Stimulated activated CD4-positive, alpha-beta T cell treated with anti-CD3 and anti-CD28 coated beads, TNF-alpha, amount 100 ng/mL, for 1 hour (primary cell): ENCODE measurements at places on chromosomes 7 and 10.
A peak's percentile ranks its signal among the peaks of the same experiment; 100 is the strongest.

- no peak for DNase-seq
These were observed 47.8 kb downstream of the SLC35G1 start for GRCh38 chr10:93941606-93942005.

DNA sequence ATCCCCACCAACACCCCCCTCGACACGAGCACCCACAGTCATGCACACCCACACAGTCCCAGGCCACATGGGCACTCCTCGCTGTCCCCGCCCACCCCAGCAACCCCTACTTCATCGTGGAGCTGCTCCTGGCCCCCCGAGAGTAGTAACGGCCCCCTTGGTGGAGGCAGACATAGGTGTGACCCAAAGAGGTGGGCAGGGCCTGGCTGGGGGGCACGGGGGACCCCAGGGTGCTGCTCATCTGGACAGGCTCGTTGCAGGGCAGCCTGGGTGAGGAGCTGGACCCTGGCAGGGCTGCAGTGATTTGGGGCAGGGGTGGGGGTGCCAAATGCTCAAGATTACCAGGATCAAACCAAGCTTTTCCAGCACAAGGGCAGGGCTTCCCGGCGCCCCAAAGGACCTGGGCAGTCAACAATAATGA lies 42.4 kb upstream of the ZMIZ1 start:
- DNase-seq = no peak

DNA sequence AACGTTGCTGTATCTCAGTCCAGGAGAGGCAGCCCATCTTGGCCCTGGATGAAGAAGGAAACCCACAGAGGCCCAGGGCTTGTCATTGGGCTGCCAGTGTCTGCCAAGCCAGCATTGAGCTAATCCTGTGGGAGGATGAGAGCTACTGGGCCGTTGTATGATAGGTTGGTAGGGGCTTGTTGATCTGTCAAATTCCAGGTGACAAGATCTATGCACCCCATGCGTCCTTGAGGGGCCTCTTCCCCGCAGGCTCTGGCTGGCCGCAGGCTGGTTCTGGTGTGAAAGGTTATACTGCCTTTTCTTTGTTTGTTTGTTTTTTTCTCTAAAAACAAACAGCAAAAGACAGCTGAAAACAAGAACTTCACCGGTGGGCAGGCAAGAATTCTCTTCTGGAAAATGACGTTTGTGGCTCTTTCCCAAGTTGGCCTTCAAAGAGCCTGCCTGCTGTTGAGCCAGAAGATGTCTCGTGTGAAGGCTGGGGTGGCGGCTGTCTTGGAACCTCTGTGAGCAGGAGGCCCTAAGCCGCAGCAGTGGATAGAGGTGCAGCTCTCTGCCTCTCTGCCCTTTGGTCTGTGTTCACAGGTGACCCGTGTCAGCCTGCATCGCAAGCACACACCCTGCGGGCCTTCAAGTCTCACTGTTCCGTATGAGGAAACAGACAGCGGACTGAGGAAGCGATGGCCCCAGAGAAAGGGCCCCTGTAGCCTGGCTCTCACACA lies 23.3 kb downstream of the CYP17A1 start:
- no peak for DNase-seq

DNA sequence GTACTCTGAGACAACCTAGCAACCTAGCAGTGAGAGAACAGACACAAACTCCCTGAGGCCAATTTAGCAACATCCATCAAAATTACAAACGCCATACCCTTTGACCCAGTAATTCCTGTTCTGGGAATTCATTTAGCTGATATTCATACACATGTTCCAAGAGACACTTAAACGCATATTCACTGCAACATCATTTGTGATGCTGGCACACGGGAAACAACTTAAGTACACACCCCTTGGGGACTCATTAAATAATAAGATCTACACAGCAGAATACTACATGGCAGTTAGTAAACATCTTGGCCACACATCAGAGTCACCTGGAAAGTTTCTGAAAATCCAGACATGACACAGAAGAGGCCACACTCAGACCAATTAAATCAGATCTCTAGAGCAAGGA lies 17.6 kb downstream of the NUDCD3 start:
- DNase-seq = no peak

DNA sequence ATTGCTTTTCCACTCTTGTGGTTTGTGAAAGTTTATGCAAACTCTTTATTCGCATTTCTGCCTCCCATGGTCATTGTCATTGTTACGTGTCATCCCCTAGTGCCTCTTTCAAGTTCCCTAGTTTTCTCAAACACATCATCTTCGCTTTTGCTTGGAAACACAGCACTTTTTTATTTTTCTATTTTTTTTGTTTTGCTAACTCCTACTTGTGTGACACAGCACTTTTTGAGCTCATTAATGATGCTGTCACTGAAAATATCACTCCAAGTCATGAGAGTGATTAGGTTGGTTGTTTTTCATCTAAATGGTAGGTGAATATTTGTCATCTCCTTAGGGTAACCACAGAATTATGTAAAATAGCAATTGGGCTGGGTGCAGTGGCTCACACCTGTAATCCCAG lies 8.5 kb upstream of the STX1A start:
- DNase-seq = no peak

DNA sequence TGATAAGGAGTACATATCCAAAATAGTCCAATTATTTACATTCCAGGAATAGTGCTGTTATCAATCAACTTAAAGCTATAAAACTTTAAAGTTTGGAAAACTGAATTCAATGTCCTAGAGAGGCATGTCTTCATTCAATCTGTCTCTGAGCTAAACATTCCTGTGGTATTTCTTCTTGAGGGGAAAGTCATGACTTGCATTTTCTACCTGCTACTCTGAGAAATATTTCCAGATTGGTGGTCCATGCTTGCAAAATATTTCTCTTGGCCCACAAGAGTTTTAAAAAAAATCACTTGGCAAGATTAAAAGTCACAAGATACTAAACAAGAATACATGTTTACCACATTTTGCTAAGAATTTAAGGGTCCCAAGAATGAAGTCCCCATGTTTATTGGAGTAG lies 63.6 kb upstream of the HGF start:
- no peak for DNase-seq

- DNase-seq = no peak
These were observed 65.7 kb upstream of the NOBOX start for GRCh38 chr7:144468990-144469732.

- peak; percentile 32 for DNase-seq
These were observed 933 bp downstream of the MDFIC start for GRCh38 chr7:114922652-114923402.

DNA sequence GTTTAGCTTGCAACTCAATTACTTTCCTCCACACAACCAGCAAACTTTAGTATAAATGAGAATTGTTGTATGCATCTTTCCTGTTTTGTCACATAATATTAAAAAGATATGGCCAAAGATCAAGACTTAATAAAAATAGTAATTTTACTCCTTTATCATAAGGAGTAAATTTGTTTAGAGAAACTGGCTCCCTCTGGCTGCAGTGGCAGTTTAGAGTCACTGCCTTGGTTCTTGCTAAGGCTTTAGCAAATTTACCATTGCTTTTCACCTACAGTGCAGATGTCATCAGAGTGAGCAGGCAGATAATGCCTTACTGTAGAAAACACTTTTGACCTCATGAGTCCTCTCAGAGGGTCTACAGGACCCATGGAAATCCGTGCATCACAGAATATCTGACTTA lies 2.6 kb downstream of the PRPF18 start:
- no peak for DNase-seq

DNA sequence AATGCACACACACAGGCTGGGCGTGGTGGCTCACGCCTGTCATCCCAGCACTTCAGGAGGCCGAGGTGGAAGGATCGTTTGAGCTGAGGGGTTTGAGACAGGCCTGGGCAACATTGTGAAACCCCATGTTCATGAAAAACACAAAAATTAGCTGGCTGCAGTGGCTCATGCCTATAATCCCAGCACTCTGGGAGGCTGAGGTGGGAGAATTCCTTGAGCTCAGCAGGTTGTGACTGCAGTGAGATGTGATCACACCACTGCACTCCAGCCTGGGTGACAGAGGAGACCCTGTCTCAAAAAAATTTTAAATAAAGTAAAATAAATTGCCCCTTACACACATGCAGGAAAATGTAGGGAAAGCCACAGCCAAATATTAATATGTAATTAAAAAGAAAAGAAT lies 44.1 kb downstream of the RNF32 start:
- no peak for DNase-seq

DNA sequence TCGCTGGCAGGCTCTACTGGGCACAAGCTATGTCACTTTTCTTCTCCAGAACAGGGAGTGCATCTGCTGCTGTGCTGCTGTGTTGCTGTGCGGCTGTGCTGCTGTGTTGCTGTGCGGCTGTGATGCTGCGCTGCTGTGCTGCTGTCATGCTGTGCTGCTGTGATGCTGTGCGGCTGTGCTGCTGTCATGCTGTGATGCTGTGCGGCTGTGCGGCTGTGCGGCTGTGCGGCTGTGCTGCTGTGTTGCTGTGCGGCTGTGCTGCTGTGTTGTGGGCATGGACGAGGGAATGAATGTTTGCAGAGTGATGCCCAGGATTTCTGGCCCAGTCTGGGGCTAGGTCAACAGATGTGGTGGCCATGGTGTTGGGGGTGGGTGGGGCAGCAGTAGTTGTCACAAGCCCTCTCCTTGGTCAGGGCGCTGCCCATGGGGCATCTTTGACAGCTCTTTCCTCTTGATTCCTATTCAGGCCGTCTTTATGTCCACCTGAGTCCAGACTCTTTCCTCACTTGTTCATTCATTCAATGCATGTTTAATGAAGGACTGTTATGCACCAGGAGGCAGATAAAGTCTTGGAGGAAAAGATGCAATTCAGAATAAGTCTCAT lies 55.6 kb downstream of the C10orf120 start:
- no peak for DNase-seq

DNA sequence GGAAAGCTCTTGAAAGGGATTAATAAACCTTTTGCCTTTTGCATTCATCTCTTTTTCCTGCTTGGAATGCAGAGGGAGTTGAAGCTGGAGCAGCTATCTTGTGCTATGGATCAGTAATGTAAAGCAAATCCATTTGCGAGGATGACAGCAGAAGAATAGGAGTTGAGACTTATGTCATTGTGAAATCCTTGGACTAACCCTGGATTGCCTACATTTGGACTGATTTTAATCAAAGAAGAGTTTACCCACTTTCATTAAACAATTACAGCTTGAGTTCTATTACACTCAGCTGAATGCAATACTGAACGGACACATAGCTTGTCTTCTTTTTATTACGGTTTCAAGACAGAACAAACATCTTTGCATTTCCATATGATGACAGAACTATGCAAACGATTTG lies 362.3 kb downstream of the PHF14 start:
- DNase-seq = no peak

DNA sequence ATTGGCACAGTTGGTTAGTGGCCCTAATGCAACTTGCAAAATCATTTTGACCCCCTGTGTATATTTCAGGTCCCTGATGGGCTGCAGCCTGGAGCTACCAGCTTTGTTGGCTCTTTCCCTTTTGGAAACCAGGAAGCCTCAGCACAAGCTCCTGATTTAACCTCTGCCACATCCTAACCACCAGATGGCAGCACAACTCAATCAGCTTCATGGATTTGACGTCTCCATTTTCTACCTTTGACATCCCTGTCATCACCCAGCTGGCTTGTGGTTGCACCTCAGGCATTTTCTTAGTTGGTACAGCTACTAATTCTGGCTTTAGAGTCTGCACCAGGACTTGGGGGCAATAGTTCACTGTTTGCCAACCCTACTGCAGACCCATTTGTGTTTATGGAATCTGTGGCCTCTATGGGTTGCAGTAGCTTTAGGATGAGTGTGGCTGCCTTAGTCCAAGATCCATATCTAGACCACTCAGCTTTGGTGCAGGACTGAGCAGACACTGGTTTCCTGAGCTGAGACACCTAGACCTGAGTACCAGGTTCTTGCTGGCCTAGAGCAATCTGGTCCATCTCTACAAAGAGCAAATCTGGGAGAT lies 456.2 kb downstream of the REEP3 start:
- DNase-seq = no peak

- DNase-seq = no peak
These were observed 467 bp downstream of the MMRN2 start for GRCh38 chr10:86956848-86957448.
